ENCODE measurements at places on chromosomes 6 and 20. TPM values are rescaled to one million over a fixed set of nuclear protein-coding genes. Genes with fewer than 3 reads are reported as not detected.

DNA sequence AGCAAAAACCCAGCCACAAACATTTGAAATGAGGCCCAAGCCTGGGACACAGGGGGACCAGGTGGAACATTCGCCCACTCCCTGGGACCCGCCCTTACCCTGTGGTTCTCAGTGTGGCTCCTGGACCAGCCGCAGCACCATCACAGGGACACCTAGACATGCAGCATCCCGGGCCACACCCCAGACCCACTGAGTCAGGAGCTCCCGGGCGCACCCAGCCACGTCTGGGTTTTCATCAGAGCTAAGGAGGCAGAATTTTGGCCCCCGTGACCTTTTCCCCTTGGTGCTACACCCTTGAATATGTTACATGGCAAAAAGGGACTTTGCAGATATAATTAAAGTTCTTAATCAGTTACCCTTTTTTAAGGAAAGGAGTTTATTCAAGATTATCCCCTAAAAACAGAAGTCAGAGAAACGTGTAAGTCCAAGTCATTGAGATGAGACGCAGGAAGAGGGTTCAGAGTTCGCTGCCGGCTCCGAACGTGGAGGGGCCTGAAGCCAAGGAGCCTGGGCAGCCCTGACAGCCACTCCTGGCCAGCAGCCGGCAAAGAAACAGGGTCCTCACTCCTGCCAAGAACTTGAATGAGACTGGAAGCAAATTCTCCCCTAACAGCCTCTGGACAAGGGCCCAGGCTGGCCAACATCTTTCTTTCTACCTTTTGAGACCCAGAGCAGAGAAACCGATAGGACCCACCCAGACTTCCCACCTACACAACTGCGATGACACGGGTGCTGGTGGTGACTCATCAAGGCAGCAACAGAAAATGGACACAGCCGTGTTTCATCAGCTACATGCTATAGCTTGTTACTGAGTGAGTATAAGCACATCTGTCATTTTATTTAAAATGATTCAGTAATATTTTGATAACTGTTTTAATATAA is 25.3 kb downstream of the BFSP1 start:
- peak; percentile 18 for DNase-seq

GRCh38 chr6:37897321-37897720 is 77.8 kb downstream of the ZFAND3 start:
- DNase-seq: no peak

GRCh38 chr6:158707821-158708195 is 58.0 kb downstream of the SYTL3 start:
- DNase-seq: no peak

- DNase-seq: no peak
Measured at GRCh38 chr6:144908004-144908403, 622.9 kb downstream of the UTRN start.

GRCh38 chr6:20589266-20589665 is 55.0 kb downstream of the CDKAL1 start:
- DNase-seq: no peak

GRCh38 chr6:167501831-167502385 is 177.0 kb downstream of the TTLL2 start:
- DNase-seq: peak; percentile 5

GRCh38 chr20:46683668-46683938 is 5.6 kb downstream of the TP53RK start:
- no peak for DNase-seq

- no peak for DNase-seq
Measured at GRCh38 chr20:63081831-63082230, 75.1 kb upstream of the BHLHE23 start.

- no peak for DNase-seq
Measured at GRCh38 chr20:35453647-35454046, 1.8 kb upstream of the CEP250 start.

- DNase-seq: no peak
Measured at GRCh38 chr20:5328268-5328667, 11.5 kb upstream of the PROKR2 start.

DNA sequence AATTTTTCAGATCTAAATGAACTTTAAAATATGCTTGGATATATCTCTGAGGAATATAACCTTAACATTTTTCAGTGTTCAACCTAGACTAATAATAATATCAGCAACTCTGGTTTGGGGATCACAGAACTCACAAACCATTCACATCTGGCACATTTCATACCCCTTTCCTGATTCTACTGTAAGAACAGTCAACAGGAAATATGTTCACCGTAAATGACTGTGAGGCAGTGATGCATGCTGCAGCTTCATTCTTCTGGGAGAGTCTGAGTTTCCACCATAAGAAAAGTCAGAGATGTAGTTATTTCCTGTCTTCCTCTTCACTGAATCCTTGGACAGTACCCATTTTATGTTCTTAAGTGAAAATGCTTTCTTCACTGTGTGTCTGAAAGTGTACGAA is 134.2 kb upstream of the IFNGR1 start:
- no peak for DNase-seq

DNA sequence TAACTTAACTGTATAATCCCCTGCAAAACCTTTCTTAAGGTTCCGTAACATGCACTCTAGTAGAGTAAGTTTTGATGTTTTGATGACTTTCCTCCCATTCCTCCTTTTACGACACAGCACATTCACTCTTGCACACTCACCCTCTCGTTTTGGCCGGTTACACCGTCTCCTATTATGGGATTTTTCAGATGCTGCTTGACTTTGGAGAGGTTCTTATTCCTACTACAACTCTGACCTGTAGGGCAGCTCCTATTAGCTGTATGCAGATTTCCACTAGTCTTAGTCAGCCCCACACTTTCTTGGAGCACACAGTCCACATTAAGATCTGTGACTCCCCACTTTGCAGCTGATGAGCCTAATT is 223.7 kb upstream of the SYNCRIP start:
- DNase-seq: no peak

GRCh38 chr6:170088582-170088955 is 202.3 kb downstream of the DLL1 start:
- no peak for DNase-seq

DNA sequence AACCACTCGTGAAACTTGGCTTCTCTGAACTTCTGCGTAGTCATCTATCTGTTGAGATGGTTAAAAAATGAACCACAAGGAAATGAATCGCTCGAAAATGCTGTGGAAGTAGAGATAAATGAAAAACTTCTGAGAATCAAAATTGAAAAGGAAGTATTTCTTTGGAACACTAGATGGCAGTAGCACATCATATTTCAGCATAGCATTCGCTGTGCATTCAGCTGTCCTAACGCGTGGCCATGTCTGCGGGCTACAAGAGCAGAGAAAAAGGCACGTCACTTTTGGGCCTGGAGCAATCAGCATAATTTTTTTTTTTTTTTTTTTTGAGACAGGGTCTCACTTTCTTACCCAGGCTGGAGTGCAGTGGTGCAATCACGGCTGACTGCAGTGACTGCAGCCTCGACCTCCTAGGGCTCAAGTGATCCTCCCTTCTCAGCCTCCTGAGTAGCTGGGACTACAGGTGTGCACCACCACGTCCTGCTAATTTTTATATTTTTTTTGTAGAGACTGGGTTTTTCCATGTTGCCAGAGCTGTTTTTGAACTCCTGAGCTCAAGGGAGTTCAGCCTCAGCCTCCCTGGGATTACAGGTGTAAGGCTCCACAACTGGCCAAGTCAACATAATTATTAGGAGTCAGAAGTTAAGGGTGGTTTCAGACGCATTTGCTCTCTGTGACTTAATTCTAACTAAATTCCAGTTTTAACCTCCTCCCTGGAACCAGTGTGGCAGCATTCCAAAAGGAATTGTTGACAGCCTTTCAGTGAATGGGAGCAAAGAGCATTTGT is 8.8 kb upstream of the PERP start:
- DNase-seq: peak; percentile 55

DNA sequence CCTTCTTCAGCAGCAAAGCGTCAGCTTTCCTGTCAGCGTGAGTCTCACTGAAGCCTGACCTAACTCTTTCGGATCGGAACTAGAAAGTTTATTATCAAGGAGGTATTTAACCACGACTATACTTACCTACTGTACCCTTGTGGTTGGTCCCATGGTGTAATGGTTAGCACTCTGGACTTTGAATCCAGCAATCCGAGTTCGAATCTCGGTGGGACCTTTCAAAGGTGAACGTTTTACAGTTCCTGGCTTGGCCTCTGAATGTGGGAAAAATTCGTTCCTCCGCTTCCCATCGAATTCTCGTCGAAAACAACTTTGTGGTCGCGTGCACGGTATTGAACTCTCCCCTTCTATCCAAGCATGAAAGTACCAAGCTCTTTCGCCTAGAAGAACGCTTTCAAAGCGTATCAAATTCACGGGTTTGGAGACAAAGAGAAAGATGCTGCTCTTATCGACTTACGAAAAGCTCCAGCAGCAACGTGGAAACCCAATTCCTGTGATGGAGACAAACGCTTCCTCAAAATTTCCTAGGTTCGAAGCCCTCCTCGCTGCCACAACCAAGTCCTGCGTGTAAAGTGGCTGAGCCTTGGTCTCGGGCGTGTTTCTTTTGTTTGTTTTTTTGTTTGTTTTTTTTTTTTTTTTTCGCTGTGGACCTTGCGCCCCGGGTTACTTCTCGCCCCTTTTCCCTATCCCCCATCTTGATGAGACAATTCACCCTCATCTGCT is 63.7 kb downstream of the GPX5 start:
- peak; percentile 94 for DNase-seq

DNA sequence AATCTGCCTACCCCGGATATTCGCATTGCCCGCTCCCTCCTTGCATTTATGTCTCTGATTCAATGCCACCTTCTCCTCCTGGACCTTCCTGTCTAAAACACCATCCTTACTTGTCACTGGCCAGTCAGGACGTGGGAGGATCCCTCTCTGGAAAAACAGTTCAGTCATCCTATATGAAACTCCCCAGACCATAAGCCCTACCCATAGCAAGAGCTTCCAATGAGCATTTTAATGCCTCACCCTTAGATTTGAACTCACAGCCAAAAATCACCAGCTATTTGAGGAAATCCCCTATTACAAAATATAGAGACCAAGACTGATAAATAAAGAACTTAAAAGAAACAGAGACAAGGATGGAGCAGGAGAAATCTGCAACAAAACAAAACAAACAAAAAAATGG is 86.4 kb downstream of the SHLD1 start:
- DNase-seq: no peak

DNA sequence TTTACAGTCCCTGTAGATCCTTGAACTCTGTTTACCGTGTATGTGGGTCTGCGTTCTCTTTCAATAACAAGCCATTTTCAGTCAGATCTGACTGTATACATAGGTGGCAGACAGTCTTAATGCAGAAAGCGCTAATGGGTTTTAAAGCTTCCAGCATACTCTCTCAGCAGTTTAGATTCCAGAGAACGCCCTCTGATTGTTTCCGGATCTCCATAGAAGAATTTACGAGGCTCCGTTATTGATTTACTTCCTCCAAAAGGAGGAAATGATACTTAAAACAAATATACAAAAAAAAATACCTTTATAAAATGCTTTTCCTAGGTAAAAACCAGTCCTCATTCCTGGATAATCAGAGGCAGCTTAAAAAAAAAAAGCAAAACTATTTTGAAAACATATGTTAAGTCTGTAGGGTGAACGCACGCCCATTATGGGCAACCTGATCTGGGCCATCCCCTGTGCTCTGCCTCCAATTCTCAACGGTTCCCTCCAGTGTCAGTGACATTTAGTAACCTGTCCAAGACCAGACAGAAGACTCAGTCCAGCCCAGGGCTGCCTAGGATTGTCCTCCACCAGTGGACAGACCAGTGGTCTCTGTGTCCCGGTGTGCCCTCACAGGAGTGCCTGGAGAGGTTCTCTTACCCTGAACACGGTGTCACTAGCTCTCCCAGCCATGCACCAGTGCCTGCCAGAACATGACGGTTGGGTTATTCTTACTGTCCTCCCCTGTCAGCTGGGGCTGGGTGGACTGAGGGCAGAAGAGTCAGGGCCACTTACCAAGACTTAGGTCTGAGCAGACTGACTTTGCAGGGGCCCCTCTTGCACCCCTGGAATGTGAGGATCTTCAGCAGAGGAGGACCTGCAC is 217.3 kb downstream of the ARID1B start:
- DNase-seq: no peak

DNA sequence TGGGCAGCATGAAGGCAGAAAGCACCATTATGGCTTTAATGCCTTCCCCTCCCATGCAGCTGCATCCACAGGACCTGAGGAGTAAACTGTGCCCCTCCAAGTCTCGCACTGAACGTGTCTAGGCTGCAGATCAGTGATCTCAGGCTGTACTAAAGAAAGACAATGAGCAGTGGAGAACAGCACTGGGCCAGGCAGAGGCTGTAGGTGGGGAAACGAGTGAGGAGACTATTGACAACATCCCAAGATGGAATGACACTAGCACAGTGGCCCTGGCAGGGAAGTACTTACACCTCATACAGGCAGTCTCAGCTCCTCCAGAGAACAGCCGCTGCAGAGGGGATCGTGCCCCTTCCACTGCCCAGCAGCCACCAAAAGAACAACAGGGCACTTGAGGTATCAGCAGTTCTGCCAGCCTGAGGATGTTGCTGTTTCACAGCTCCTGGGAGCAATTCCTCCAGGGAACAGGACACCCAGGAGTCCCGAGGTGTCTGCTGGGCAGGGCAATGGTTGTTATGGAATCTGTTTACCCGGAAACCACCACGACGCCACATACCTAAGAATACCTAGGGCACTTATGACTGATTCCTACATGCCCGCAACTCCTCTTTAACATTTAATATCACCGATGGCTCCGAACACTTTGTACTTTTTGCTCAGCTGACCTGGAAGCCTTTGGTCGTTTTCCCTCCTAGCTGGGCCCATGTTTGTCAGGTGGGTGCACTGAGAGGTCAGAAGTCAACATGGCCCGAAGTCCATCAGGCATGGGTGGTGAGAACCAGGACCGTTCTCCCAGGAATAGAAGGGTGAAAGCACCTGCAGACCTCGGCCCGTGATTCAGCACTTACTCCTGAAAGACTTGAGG is 79.1 kb downstream of the SLC22A23 start:
- no peak for DNase-seq

DNA sequence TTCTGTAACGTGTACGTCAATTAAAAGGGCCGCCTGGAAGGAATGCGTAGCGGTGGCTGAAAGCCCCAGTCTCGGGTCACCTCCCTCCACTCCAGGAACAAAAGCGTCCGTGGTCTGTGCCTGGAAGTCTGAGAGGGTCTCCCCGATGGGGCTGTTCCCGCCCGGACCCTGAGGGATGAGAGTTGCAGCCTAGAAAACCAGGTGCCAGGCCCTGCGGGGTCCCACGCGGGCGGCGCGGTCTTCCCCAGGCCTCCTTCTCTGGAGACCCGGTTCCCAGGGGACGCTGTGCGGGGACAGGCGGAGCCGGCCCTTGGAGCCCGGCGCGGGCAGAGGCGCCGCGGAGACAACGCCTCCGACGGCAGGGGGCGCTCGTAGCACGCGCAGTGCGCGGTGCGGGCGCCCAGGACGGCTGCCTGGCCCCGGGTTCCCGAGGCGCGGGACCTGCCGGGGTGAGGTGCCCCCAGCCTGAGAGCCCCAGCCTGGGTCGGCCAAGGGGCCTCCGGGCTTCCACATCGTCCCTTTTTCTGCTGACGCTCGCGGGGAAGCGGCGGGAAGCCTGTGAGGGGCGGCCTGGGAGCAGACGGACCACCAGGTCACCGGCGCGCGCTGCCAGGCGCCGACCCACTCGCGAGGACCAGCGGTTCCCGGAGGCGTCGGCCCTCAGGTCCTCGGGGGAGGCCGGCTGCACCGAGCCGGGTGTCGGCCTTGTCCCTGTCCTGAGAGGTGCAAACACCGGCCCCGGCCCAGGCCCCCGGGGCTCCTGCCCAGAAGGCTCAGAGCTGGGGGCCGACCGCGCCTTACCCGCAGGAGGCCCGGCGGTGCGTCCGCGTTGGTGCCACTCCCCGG is 5.3 kb upstream of the FOXC1 start:
- peak; percentile 21 for DNase-seq

Gene KCNQ5
- total RNA-seq: 2.1 TPM

Gene FRMD1
- total RNA-seq: not detected

Gene PPP1R3G
- total RNA-seq: not detected

Gene PTK6
- not detected for total RNA-seq

Gene BPIFA1
- total RNA-seq: not detected

Gene TPD52L1
- 3.4 TPM for total RNA-seq

Gene PROKR2
- total RNA-seq: not detected

Gene CCDC28A
- 16.4 TPM for total RNA-seq

Gene MYT1
- 0.27 TPM for total RNA-seq

Gene SAMD5
- total RNA-seq: 2.1 TPM

Measured in H4 (cell line).